Stimulated activated CD8-positive, alpha-beta memory T cell treated with anti-CD3 and anti-CD28 coated beads, Interleukin-4, amount 100 ng/mL, for 4 hours (primary cell): ENCODE measurements at places on chromosomes 11 and 22.

DNA sequence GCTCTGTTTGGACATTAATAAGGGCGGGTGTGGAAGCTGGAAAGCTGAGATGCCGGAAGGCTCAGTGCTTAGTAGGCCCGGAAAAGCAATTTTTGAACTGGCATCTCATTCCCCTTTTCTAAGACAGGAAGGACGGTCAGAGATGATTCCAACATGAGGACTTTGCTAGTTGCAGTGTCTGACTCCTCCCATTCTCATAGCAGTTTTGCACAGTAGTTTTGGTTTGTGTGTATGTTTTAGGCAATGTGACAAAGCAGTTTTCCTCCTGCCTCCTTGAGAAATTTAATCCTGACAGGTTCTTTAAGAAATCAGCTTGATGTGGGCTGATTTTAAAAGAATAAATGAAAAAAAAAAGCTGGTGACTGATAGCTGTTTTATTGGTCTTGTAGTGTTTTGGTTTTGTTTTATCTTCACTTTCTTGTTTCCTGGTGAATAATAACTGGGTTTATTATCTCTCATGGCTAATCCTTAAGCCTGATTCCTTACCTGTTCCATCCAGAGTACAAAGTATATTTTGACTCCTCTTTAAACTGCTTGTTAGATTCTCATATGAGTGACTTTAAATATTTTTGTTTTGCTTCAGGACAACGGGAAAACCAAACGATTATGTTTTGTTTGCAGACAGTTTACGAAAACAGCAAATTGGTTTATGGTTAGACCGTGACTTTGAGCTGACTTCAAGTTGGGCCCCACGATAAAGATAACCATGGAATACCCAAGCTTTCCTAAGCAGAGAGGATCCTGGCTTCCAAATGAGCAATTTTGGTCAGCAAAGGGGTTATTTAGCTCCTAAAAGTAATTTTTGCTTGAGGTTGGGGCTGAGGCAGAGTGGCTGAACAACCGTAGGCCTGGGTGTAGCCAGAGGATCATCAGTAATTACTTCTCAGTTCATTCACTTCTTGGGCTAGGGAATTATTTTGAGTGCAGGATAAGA is 3.4 kb downstream of the PTPRJ start:
- DNase-seq: no peak

- no peak for DNase-seq
These were observed at the start of gene APOL1 for GRCh38 chr22:36252754-36253522. APOL1 (plus strand) TSS chr22:36253133; CDS start chr22:36254956, 1,823 bp downstream.

- no peak for DNase-seq
These were observed 135.6 kb downstream of the KIRREL3 start for GRCh38 chr11:126864934-126865333.

DNA sequence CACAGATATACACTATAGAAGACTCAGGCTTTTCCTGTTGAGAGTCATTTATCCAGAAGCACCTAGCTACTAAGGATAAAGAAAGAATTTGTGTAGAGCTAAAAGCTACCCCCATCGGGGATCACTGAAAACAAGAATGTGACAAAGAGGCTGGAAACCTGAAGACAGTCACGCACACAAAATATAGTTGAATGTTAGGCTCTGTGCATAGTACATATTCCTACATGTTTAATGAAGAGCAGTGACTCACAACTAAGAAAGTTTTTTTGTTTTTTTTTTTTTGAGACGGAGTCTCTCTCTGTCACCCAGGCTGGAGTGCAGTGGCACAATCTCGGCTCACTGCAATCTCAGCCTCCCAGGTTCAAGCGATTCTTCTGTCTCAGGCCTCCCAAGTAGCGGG is 8.4 kb downstream of the OR10V1 start:
- DNase-seq: no peak

GRCh38 chr11:7020183-7020917 is at the start of the genes NLRP14 and ZNF214:
NLRP14 (plus strand) TSS chr11:7020479; CDS start chr11:7038587, 18,108 bp downstream.
ZNF214 (minus strand) TSS chr11:7020346; CDS start chr11:7002835, 17,511 bp downstream.
- DNase-seq: no peak

- no peak for DNase-seq
These were observed 43.7 kb downstream of the GAB4 start for GRCh38 chr22:16964366-16964765.

DNA sequence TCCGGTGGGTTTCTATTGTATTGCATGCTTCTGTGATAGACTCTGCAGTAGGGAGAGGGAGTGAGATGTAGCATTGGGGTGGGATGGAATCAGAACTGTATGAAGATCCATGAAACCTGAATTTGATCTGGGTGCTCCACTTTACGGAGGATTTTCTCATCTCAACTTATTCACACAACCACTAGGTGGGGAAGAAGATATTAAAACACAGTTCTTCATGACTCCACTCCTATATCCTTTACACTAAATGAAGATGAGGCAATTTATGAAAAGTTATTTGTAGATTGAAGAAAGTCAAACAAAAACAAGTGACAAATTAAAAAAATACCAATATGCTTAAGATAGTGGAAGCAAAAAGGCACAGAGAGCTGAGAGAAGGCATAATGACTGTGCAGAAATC is 92.6 kb upstream of the PDGFD start:
- DNase-seq: no peak

GRCh38 chr11:123261345-123262106 is 66.5 kb upstream of the CLMP start:
- peak; percentile 11 for DNase-seq

GRCh38 chr11:34264303-34265110 is 93.3 kb downstream of the ABTB2 start:
- no peak for DNase-seq

- DNase-seq: no peak
These were observed 39.4 kb downstream of the TMEM45B start for GRCh38 chr11:129855086-129855485.

DNA sequence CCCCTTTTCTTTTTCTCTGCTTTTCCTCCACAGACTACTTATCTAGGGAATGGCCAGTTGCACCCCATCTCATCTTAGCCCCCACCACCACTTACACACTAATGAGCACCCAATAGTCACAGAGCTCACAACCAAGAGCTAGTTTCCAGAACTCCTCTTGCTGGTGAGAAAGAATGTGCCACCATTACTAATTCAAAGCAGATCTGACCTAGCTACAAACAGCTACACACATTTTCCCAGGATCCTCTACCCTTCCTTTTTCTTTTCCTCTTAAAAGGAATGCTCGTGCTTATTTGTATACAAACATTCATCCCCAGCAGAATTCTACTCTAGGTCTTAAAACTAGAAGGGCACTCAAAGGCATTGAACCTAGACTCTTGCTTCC is 136.8 kb downstream of the CD44 start:
- DNase-seq: no peak

- no peak for DNase-seq
These were observed 131.9 kb downstream of the WNT11 start for GRCh38 chr11:76074148-76075095.

GRCh38 chr11:65058419-65059054 is at the start of gene NAALADL1:
NAALADL1 (minus strand) TSS chr11:65058553; CDS start chr11:65058521, 32 bp downstream.
- no peak for DNase-seq

- no peak for DNase-seq
These were observed 16.6 kb downstream of the GDPD5 start for GRCh38 chr11:75509020-75509720.

GRCh38 chr11:8566613-8567210 is 27.3 kb downstream of the STK33 start:
- DNase-seq: no peak

DNA sequence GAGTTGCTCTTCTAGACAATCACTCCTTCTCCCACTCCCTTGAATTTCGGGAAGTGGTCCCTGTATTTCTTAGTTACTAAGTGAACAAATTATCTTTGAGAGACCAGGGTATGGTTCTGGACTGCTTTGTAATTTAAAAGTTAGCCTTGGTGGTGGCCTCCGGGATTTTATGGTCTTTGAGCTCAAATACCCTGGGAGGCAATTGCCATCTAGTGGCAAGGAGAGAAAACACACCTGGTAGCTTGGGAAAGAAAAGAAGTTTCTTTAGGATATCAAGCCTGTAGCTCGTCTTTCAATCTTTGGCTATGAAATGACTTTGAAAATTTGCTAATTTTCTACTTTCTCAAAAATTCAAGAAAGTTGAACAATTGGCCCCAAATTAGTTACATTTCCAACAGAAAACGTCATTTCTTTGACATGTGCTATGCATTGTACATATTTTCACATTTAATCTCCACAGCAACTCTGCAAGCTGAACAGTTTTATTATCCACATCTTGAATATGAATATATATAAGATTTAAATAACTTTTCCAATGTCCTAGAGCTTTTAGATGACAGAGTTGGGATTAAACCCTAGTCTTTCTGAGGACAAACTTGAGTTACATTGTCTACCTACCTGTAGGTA is 39.1 kb downstream of the MMP27 start:
- no peak for DNase-seq
